Activated naive CD4-positive, alpha-beta T cell treated with anti-CD3 and anti-CD28 coated beads, Interleukin-2, amount 10 ng/mL, durations not matched to agents 7 days and 5 days (primary cell): ENCODE measurements at places on chromosomes 13 and 19.

DNA sequence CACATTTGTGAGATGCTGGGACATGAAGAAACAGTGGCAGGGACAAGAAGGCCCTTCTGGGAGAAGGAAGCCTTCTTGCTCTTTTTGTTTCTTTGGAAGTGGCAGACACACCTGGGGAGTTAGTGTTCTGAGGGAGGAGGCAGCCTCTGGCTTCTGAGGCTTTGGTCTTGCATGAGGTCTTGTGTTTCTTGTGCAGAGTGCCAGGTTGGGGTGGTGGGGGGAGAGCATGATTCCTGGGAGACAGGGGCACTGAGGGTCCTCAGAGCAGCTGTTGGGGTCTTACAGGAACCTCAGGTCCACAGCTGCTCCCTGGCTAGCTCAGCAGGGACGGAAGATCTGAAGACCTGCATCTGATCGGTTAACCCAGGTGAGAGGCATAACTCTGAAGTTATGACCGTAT lies 167.5 kb upstream of the ZNF536 start:
- no peak overlapping the region for H3K4me3 ChIP-seq
- no peak overlapping the region for H3K27ac ChIP-seq
- no peaks in the 10 kb centered on the region for H3K4me1 ChIP-seq
- DNase-seq, result no peak
- no peaks in the 10 kb centered on the region for H3K36me3 ChIP-seq
- H3K27me3 ChIP-seq, result no peaks in the 10 kb centered on the region

GRCh38 chr13:23794267-23795161 lies 94.7 kb downstream of the MIPEP start:
- H3K36me3 ChIP-seq, result peaks cover 10% of the 10 kb centered on the region
- no peak overlapping the region for H3K4me3 ChIP-seq
- H3K27me3 ChIP-seq, result no peaks in the 10 kb centered on the region
- H3K27ac ChIP-seq, result no peak overlapping the region
- DNase-seq, result no peak

DNA sequence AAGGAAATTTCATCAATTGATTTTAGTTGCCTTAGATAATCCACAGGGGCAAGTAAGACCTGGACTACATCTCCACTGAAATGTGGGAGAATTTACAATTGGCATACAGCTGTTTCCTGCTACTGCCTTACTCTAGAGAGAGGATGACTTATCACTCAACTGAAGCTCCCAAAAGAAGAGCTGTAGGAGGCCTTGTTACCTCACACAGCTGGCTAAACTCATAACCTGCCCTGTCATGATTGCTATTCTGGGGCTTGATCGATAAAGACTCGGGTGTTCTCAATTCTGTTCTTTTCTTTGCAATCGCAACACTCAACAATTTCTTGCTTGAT lies 1396.4 kb downstream of the EFNB2 start:
- peaks cover 21% of the 10 kb centered on the region for H3K4me1 ChIP-seq
- peak overlapping the region; percentile 91 for H3K27ac ChIP-seq
- peaks cover 3% of the 10 kb centered on the region for H3K27me3 ChIP-seq
- no peak for DNase-seq

DNA sequence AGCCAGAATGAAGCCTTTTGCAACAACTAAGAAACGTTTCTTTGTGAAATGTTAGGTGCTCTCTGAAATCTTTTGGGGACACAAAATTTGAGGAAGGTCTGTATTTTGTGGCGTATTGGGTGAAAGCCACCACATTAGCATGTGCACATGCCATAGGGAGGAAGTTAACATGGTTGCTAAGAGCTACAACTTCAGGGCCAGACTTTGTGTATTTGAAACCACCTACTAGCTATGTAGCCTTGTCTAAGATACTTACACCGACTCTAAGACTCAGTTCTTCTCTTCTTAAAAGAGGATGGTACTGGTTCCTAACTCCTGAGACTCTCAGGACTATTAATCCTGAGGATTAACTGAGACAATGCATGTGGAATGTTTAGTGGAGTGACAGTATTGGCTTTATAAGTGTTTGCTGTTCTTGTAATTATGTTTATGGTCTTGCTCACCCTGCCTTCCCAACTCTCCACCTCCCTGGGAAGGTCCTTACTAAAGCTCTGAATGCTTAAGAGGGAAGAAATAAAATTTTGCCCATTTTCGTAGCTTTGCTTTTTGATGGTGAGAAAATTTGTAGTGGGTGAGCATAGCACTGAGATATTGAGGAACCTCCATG lies 15.5 kb downstream of the SERP2 start:
- H3K4me1 ChIP-seq, result no peaks in the 10 kb centered on the region
- no peak overlapping the region for H3K27ac ChIP-seq
- DNase-seq, result no peak
- peaks cover 12% of the 10 kb centered on the region for H3K27me3 ChIP-seq

DNA sequence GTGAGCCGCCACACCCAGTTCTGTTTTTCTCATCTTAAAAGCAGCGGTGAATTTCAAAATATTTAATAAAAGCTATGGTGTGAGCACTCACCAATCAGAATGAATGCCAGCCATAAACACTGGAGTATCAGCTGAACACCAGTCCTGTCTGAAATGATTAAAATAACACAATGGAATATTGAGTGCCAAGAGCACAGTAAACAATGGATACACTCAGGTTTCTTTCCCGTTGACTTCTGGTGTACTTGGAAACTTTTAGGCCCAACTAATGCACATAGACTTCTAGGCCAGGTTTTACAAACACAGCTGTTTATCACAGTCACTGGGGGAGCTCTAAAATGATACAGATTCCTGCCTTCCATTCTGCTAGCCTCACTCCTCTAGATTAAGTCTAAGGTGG lies 68.3 kb downstream of the SLC6A16 start:
- H3K4me1 ChIP-seq, result no peaks in the 10 kb centered on the region
- no peak for DNase-seq
- peaks cover 3% of the 10 kb centered on the region for H3K36me3 ChIP-seq
- H3K27ac ChIP-seq, result no peak overlapping the region

DNA sequence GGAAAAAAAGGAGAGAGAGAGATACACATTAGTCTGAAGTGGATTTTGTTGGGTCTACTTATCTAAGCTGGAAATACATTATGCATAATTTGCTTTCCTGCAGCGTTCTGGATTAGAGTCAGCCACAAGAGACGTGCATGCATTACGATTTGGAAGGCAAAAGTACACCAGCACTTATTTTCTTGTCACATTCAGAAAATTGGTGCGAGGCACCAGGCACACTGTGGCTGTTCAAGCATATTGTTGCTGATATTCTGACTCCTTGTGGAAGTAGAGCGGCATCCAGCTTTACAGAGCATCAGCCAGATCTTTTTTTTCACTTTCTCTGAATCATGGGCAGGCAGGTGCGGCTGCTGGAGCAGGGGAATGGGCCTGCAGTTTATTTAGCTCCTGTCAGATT lies 905.6 kb upstream of the SPRY2 start:
- DNase-seq, result no peak
- H3K36me3 ChIP-seq, result no peaks in the 10 kb centered on the region
- no peaks in the 10 kb centered on the region for H3K27me3 ChIP-seq

- no peak for DNase-seq
- H3K4me1 ChIP-seq, result no peaks in the 10 kb centered on the region
- no peaks in the 10 kb centered on the region for H3K36me3 ChIP-seq
- no peak overlapping the region for H3K4me3 ChIP-seq
- H3K27me3 ChIP-seq, result peaks cover 5% of the 10 kb centered on the region
Measured at GRCh38 chr13:49329831-49330545, 82.3 kb downstream of the CDADC1 start.

DNA sequence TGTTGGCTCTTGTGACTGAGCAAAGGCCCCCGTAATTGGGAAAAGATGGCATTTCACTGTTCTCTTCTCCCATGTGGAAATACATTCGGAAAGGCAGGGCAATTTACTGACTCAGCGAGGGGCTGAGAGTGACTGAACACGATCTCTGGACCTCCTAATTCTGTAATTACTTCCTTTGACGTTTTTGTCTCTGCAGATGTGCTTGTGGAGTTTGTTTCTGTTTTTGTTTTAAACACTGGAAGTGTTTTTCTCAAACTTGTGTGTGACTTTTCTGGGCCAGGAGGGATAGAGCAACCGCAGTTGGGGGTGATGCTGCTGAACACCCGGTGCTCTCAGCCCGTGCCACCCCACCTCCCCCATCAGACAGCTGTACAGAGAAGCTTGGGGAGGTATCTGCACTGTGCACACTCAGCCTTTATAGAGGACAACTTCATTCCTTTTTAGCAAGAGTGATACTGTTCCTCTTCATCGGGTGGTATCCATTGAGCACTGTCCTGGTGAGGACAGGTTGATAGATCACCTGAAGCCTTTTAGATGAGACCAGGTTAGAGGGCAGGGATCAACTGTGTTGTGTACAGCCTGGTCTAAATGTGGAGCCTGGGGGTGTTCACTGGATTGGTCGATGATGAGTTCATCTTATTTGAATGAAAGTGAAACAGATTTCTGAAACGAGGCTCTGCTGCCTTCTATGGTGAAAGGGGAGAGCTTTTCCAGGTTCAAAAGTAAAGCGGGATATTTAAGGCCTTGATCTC lies 117.4 kb downstream of the ESD start:
- peaks cover 22% of the 10 kb centered on the region for H3K4me1 ChIP-seq
- H3K4me3 ChIP-seq, result no peak overlapping the region
- peaks cover 12% of the 10 kb centered on the region for H3K36me3 ChIP-seq

DNA sequence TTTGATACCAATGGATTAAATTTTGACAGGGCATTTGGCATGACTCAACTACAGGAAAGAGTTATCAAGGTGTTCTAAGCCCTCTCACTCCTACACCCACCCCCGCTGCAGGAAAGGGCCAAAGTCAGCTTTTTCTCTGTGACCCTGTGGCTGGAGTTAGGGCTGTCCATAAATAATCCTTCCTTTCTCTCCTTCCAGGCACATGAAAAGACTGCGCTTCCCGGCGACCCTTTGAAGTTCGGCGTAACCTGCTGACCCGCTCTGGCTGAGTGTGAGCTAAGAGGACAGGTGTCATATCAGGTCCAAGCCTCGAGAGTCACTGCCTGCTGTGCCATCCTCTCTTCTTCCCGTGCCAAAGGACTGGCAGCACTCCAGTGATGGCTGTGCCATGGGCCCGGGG lies 25.6 kb downstream of the ZNF114 start:
- peaks cover 31% of the 10 kb centered on the region for H3K27me3 ChIP-seq
- DNase-seq, result no peak
- H3K27ac ChIP-seq, result no peak overlapping the region
- H3K4me3 ChIP-seq, result no peak overlapping the region

DNA sequence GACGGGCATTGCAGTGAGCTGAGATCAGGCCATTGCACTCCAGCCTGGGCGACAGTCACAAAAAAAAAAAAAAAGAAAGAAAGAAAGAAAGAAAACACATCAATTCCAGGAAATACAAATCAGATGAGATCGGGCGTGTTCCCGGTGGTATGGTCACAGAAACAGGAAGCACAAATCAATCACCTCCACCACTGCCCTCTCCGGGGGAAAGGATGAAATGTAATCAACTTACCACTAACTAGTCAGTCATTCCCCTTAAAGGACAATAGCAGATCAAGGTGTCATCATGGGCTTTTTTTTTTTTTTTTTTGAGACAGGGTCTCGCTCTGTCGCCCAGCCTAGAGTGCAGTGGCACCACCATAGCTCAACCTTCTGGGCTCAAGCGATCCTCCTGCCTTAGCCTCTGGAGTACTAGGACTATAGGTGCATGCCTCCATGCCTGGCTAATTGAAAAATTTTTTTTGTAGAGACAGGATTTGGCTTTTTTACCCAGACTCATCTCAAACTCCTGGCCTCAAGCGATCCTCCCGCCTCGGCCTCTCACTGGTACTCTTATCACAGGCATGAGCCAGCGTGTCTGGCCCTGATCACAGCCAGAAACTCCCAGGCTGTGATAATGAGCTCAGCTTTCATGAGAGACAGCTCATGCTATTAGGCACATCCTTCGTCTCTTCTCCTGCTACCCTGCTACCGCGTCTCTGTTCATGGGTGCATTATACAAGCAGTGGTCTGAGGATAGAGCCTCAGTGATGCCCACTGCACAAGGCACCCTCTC lies 6.8 kb upstream of the DPRX start:
- DNase-seq, result no peak
- H3K27me3 ChIP-seq, result no peaks in the 10 kb centered on the region
- no peak overlapping the region for H3K27ac ChIP-seq
- no peak overlapping the region for H3K4me3 ChIP-seq
- H3K4me1 ChIP-seq, result peaks cover 2% of the 10 kb centered on the region

DNA sequence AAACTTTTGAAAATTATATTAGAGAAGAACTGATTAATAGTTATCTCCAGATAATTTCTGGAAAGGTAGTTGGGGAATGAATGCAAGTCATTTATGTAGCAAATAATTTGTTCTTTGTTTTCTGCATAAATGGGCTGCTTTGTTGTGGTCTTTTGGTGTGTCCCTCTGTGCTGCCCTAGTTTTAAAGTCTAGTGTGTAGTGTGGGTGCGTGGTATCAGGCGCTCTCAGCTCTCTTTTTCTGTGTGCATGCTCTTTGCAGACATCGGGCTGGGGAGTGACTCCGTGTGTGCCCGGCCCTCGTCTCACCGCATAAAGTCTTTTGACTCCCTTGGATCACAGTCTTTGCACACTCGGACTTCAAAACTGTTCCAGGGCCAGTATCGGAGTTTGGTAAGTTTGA lies 94.5 kb downstream of the ARHGEF7 start:
- H3K27ac ChIP-seq, result no peak overlapping the region
- H3K4me1 ChIP-seq, result peaks cover 2% of the 10 kb centered on the region
- no peak for DNase-seq
- no peak overlapping the region for H3K4me3 ChIP-seq
- H3K36me3 ChIP-seq, result peaks cover 13% of the 10 kb centered on the region
- no peaks in the 10 kb centered on the region for H3K27me3 ChIP-seq

DNA sequence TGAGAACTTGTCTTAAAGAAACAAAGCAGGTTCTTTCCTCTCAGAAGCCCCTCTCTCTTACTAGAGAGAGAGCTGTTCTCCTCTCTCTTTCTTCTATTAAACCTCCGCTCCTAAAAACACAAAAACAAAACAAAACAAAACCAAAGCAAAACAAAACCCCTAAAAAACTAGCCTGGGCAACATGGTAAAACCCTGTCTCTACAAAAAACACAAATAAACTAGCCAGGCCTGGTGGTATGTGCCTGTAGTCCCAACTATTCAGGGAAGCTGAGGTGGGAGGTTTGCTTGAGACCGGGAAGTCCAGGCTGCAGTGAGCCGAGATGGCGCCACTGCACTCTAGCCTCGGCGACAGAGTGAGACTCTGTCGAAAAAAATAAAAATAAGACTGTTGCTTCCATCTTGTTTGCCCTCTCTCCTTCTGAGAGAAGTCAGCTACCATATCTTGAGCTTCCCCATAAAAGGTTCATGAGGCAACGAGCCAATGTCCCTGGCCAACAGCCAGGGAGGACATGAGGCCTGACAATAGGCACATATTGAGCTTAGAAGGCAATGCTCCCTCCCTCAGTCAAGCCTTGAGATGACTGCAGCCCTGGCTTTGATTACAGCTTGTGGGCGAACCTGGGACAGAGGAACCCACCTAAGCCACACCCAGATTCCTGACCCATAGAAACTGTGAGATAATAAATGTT lies 17.5 kb upstream of the FLT3 start:
- no peak overlapping the region for H3K4me3 ChIP-seq
- no peaks in the 10 kb centered on the region for H3K36me3 ChIP-seq
- H3K27me3 ChIP-seq, result peaks cover 20% of the 10 kb centered on the region
- H3K4me1 ChIP-seq, result peaks cover 6% of the 10 kb centered on the region
- H3K27ac ChIP-seq, result no peak overlapping the region
